Left lung (tissue), 14 donors: ENCODE measurements at places on chromosomes 1 and 21. TPM values are rescaled to one million over a fixed set of nuclear protein-coding genes. Genes with fewer than 3 reads are reported as not detected.

GRCh38 chr1:24699628-24700027, 45.6 kb upstream of the CLIC4 start:
- H3K27me3 ChIP-seq: no peaks in the 10 kb centered on the region
- DNase-seq: no peak
- H3K4me1 ChIP-seq: peaks cover 11% of the 10 kb centered on the region
- no peak overlapping the region for H3K4me3 ChIP-seq
- H3K27ac ChIP-seq: no peak overlapping the region

- H3K4me1 ChIP-seq: peaks cover 56% of the 10 kb centered on the region
- no peaks in the 10 kb centered on the region for H3K36me3 ChIP-seq
- no peak overlapping the region for H3K4me3 ChIP-seq
- no peak for DNase-seq
- peak overlapping the region; percentile 75 for H3K27ac ChIP-seq
Observed at GRCh38 chr1:39183503-39184353, 20.8 kb upstream of the MACF1 start.

DNA sequence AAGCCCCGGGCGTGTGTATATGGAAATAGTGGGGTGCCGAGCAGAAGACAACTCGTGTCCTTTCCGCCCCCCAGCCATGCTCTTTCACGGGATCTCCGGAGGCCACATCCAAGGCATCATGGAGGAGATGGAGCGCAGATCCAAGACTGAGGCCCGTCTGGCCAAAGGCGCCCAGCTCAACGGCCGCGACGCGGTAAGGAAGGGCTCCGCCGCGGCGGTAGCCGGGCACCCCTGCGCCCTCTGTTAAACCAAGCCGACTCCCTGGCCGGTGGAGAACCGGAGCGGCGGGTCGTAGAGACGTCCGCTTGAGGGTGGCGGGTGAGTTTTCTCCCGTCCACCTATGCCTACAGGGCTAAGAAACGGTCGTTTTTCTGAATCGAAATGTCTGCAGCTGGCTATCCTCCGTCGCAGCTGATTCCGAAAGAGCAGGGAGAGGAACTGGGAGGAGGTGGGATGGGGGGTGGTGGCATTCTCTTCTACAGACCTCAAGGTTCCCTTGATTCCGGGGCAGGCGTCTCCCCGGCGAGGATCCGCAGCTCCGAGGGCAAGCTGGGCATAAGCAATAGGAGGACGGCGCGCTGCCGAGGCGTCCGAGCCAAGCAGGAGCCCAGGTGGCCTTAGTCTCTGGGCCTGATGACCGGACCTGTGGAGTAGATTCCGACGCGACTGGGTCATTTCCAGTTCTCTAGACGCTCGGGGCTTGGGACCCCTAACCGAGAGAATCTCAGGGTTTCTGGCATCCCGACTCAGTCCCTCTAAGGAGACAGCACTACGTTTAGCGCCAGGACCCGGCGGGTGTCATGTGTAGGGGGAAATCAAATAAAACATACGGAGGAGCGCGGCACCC, 856 bp downstream of the LHX9 start:
- H3K27ac ChIP-seq: no peak overlapping the region
- H3K36me3 ChIP-seq: no peaks in the 10 kb centered on the region
- H3K4me3 ChIP-seq: peak overlapping the region; percentile 28
- peaks cover 22% of the 10 kb centered on the region for H3K4me1 ChIP-seq
- no peak for DNase-seq

DNA sequence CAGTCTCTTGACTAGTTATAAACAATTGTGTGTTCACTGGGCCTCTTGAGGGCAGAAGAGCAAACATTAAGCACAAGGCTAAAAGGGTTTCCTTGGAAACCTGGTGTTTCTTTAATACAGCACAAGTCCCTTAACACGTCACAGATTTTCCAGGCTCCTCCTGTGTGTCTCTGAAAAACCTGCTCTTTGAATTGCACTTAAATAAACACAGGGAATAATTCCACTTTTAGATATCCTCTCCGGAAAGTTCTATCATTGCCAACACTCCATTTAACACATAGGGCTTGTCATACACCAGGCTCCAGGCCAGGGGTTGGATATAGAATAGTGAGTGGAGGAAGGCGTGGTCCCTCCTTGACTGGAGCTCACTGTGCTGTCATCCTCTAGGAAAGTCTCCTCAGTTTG, 442.6 kb downstream of the DSCAM start:
- H3K36me3 ChIP-seq: no peaks in the 10 kb centered on the region
- no peak for DNase-seq
- peak overlapping the region; percentile 41 for H3K27ac ChIP-seq
- no peaks in the 10 kb centered on the region for H3K4me1 ChIP-seq
- H3K27me3 ChIP-seq: no peaks in the 10 kb centered on the region
- H3K4me3 ChIP-seq: no peak overlapping the region

DNA sequence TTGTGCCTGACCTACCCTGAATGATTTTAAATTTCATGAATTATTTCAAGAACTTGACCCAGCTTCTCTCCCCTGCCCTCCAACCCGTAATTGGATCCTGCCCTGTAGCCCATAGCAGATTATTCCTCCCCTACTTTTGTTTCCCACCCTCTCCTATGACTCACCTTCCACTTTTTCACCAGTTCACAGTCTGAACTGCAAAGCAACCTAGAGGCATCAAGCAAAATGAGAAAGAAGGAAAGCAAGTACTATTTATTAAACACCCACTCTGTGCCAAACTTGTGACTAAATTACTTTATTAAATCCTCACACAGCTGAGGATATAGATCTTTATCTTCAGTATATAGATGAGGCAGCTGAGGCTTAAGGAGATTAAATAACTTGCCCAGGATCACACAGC, 20.7 kb upstream of the IKBKE start:
- peaks cover 87% of the 10 kb centered on the region for H3K36me3 ChIP-seq
- no peaks in the 10 kb centered on the region for H3K27me3 ChIP-seq
- H3K27ac ChIP-seq: no peak overlapping the region
- DNase-seq: no peak
- no peak overlapping the region for H3K4me3 ChIP-seq

- peak; percentile 54 for DNase-seq
- peak overlapping the region; percentile 46 for H3K27ac ChIP-seq
- peaks cover 28% of the 10 kb centered on the region for H3K36me3 ChIP-seq
- H3K27me3 ChIP-seq: no peaks in the 10 kb centered on the region
Observed at GRCh38 chr1:229325853-229326487, 16.9 kb downstream of the CCSAP start.

DNA sequence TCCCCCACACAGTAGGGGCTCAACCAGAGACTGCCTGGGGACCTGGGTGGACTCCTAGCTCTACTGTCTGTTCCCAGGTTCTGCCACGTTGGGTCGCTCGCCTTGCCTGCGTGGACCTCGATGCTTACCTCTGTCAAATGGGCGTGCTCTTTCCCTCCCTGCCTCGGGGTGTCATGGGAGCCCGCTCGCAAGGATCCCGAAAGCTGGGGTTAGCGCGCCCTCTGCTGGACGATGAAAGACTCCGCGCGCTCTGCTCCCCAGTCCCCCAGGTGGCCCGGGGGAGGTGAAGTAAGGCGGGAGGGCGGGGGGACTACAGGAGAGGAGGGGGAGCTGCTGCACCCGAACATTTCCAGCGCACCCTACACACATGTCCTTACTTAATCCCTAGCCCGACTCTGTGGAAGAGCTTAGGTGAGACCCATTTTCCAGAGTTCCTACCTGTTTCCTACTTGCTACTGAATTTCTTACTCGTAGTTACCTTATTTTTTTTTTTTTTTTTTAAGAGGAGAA, 2.3 kb upstream of the BSND start:
- peak; percentile 36 for DNase-seq
- peaks cover 12% of the 10 kb centered on the region for H3K4me1 ChIP-seq
- no peak overlapping the region for H3K4me3 ChIP-seq
- H3K36me3 ChIP-seq: no peaks in the 10 kb centered on the region
- peaks cover 61% of the 10 kb centered on the region for H3K27me3 ChIP-seq

CTSE gene
- 624 TPM for total RNA-seq

SASS6 gene
- 3.7 TPM for total RNA-seq
